ENCODE measurements at places on chromosomes 2 and 18.

- no peak for DNase-seq
Observed at GRCh38 chr2:41736105-41736567, 311.7 kb upstream of the PKDCC start.

- DNase-seq = no peak
Observed at GRCh38 chr2:139836769-139837168, 1056.6 kb upstream of the NXPH2 start.

- DNase-seq = no peak
Observed at GRCh38 chr18:65435534-65435933, 315.3 kb upstream of the CDH7 start.

GRCh38 chr2:226601881-226602662, 197.5 kb downstream of the IRS1 start:
- no peak for DNase-seq

- DNase-seq = no peak
Observed at GRCh38 chr2:108058576-108059137, 72.3 kb downstream of the SLC5A7 start.

DNA sequence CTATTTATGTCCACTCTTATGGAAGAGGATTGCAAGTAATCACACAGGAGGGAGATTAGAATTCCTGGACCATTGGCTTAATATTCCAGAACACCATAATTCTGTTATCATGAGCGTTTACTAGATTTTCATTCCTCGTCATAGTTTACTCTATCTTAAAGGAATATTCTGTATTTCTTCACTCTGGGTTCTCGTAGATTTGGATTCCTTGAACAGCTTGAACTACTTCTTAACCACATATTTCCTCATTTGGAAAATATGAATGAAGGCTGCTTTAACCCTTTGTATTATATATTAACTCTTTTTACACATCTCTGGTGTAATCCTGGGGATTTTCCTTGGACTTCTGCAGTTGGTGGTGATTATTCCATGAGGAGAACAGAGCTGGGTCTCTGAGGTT, 46.3 kb upstream of the CCBE1 start:
- no peak for DNase-seq

GRCh38 chr2:238233625-238234024, 6.2 kb downstream of the HES6 start:
- no peak for DNase-seq

DNA sequence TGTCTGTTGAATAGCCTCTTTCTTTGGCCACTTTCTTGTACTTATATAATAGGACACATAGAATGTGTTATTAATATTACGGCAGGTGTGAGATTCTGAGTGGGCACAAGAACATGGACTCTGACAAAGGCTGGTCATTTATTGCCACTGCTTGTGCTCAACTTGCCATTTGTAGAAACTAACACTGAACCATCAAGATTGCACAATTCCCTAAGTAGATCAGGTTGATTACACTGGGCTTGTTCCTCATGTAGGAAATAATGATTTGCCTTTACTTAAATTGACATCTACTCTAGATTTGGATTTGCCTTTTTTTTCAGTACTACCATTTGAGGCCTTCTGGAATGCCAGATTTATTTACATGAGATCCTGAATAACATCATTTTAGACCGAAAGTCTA, 342.7 kb upstream of the CWC22 start:
- DNase-seq = no peak

DNA sequence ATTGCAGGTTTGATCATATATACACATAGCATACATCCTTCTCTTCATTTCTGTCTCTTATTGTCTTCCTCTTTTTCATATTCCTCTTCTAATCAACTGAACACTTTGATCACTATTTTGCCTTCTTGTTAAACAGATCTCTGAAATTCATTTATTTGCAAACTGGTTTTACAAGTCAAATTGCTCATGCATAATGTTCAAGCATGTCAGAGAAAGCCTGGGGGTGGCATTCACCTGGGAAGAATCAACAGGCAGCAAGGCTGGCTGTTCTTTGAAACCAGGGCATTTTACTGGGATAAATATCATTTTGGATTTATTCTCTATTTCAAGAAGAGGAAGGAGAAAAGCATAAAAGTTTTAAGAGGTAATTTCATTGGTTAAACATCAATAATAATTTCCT, 66.9 kb upstream of the LRATD1 start:
- DNase-seq = no peak

DNA sequence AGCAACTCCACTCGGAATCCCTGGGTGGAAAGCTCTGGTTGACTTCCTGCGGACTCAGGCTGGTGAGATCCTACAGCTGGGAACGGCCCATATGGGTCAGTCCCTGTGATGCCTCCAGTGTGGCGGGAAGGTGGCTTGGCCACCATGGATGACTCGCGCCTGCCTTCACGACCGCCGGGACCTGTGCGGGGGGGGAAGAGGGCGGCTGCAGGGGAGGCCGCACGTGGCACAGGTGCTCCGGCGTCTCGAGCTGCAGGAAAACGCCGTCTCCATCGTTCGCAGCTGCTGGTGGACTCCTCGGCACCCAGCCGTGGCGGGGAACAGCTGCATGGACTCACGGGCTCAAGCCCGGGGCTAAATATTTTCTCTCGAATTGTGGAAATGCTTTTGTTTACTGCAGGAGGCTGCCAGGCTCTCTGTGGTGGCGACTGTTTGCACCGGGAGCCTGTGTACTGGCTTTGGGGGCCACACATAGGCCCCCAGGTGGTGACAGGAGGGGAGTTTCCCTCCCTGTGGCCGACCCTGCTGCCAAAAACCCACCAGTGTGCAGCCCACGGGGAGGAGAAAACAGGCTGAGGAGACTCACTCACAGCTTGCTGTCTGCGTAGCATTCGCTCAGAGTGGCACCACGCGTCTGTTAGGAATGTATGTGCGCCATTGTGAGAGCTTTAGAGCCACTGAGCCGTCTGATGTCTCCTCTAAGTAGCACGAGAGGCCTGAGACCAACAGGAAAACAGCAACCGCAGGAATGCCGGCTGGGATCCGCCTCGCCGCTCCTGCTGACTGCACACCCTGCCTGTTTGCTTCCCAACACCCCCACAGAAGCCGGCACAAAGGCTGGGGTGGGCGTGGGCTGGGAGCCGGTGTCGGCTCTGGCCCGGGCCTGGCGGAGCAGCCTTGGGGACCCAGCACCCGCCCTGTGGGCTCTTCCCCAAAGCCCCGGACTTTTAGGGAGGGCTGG, 89.2 kb downstream of the NFATC1 start:
- peak; percentile 44 for DNase-seq

- no peak for DNase-seq
Observed at GRCh38 chr18:70279470-70279869, 9.4 kb upstream of the SOCS6 start.

GRCh38 chr2:18829976-18830375, 240.6 kb upstream of the NT5C1B start:
- DNase-seq = no peak

- DNase-seq = no peak
Observed at GRCh38 chr2:221571025-221571550, 1.0 kb downstream of the EPHA4 start.

GRCh38 chr18:55694291-55694690, 106.3 kb upstream of the TCF4 start:
- DNase-seq = no peak

- no peak for DNase-seq
Observed at GRCh38 chr2:71787108-71787415, 333.7 kb downstream of the DYSF start.

- DNase-seq = no peak
Observed at GRCh38 chr2:182592691-182593393, 123.2 kb upstream of the DNAJC10 start.

- no peak for DNase-seq
Observed at GRCh38 chr18:22286585-22286984, 117.2 kb downstream of the GATA6 start.

GRCh38 chr2:146317959-146318358, 1526.9 kb upstream of the ACVR2A start:
- no peak for DNase-seq

DNA sequence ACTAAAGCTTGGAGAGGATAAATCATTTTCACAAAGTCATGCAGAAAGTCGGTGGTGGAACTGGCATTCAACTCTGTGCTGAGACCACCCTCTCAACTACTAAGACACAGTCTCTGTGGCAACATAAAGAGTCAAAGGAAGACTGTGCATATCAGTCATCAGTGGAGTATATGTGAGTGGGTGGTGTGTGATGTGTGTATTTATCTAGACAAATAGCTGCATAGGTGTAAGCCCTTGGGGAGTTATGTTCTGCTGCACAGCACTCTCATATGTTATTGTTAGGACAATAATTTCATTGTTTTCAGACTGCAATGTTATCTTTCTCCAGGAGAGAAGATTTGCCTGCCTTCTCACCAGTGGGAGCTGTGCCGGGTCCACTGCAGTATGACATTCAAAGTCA, 186.3 kb upstream of the HNRNPA3 start:
- no peak for DNase-seq

GRCh38 chr18:825891-826585, 14.0 kb upstream of the YES1 start:
- DNase-seq = no peak

DNA sequence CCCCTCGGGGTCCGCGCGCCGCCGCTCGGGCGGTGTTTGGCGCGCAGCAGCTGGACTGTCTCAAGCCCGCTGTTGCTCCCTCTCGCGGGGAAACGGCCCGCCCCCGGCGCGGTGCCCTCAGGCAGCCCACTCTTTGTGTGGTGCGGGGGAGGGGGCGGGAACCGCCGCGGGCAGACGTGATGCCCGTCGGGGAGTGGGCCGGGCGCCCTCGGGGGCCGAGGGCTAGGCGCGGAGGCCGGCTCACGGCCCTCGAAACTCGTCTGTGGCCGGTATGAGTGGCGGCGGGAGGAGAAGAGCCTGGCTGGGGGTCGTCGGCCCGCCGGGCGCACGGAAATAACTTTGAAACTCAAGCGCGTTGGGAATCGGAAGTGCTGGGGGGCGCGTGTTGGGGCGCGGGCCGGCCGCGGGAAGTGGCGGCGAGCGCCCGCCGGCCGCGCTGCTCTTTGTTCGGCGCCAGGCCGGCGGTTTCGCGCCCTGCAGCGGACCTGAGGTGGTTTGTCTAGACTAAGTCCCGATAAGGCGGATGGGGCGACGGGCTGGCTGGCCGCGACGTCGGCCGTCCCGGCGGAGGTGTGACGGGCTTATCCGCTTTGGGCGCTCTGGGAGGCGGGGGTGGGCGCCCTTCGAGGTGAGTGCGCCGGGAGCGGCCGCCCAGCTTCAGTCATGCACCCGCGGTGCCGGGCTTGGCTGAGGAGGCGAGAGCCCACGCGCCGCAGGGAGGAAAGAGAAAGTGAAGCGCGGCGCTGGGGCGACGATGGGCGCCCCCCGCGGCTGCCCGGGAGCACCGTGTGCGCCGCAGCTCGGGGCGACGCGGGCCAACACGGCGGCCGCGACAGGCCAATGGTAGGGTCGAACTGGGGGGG, 679 bp downstream of the PTMA start:
- peak; percentile 78 for DNase-seq

- no peak for DNase-seq
Observed at GRCh38 chr2:205403244-205403825, 279.0 kb upstream of the NRP2 start.

GRCh38 chr2:179235463-179236108, 29.0 kb downstream of the SESTD1 start:
- DNase-seq = no peak

GRCh38 chr2:72183466-72183865, 35.8 kb upstream of the CYP26B1 start:
- no peak for DNase-seq

DNA sequence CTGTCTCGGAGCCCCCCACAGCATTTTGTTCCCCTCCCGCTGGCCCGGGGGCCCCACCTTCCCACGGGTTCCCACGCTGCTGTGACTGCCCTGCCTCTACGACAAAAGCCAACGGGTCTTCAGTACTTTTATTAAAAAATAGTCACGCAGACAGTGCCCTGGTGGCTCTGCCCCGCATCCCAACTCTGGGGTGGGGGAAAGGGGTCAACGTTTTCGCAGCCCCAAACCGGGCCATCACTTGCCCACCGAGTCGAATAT, 1.0 kb downstream of the UCN start:
- DNase-seq = no peak

DNA sequence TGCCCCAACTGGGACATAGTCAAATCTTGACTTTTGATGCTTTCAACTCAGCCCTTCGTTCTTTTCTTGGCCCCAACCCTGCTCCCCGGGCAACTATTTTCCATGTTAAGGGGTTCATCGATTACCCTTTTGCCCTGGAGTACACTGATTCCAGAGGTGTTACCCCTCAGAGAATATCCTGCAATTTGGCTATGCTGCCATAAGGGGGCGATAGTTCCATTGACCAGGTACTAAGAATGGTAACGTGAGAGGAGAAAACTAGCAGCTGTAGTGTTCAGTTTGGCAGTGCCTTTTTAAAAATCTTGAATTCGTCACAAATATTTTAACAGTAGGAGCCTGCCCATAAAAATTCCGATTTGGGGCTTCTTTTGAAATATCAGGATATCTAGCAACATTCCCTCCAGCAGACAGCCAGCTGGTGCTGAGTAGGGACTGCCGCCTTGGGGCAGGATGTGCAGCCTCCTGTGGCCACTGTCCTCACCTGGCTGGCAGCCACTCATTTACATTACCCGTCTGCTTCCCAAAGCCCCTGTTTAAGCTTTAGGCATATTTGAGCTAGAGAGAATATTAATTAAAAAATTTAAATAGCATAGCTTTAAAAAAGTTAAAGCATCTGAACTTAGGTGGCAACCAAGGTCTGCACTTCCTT, 146.3 kb upstream of the SKOR2 start:
- DNase-seq = no peak

DNA sequence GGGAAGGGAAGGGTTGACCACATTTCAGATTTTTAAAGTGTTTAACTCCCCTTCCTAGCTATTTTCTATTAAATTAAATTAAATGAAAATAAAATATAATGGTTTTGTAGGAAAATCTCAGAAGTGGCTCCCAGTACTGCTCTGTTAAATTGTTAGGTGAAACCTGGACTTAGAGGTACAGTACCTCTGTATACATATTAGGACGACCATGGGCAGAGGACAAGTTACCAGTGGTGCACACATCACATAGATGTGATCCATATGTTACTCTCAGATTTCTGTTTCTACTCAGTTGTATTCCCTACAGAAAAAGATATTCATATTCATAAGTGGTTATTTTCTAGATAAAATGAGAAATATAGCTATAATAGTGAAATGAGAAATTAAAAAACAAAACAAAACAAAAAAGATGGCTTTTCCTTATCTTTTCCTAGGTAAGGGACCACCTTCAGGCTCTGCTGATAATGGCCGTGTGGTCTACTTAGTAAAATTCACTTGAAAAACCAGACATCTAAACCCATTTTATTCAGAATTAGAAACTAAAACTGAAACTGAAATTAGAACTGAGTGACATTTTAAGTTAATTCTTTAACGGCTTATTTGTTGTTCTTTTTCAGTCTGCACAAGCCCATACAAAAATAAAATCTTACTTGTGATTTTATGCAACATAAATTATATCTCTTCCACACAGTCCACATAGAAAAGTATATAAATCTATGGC, 832.5 kb upstream of the CHAC2 start:
- no peak for DNase-seq

DNA sequence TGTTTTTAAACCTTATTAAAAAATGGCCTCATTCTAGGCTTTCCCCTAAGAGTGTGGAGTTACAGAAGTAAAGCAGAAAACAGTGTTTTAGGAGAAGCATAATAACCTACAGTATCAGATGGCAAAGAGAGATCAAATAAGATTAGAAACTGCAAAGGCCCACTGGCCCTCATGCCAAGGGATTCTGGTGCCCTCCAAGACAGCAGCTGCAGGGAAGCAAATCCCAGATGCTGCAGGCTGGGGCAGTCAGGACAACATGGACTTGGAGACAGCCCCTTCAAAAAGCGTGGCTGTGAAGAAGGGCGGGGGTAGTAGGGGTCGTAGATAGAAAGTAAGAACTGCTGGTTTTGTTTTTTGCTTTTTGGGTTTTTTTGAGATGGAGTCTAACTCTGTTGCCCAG, 28.3 kb upstream of the EPG5 start:
- no peak for DNase-seq
